Kidney epithelial cell (primary cell): ENCODE measurements at places on chromosomes 5 and 9.

DNA sequence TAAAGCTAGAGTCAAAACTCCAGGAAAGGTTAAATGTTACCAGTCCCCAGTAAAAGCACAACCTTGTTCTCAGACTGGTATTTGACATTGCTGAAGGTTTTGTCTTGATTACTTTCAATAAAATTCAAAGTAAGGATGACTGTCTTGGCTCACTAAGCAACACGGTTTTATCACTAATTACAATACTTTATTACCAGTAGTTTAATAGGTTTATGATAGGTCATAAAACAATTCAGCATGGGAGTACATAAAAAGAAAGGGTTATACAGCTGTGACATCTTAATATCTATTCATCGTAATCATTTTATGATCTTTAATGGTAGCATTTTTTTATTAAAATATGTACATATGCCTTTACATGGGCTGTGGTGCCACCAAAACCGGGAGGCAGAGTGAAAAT lies 370.7 kb upstream of the IRX2 start:
- DNase-seq, result no peak

DNA sequence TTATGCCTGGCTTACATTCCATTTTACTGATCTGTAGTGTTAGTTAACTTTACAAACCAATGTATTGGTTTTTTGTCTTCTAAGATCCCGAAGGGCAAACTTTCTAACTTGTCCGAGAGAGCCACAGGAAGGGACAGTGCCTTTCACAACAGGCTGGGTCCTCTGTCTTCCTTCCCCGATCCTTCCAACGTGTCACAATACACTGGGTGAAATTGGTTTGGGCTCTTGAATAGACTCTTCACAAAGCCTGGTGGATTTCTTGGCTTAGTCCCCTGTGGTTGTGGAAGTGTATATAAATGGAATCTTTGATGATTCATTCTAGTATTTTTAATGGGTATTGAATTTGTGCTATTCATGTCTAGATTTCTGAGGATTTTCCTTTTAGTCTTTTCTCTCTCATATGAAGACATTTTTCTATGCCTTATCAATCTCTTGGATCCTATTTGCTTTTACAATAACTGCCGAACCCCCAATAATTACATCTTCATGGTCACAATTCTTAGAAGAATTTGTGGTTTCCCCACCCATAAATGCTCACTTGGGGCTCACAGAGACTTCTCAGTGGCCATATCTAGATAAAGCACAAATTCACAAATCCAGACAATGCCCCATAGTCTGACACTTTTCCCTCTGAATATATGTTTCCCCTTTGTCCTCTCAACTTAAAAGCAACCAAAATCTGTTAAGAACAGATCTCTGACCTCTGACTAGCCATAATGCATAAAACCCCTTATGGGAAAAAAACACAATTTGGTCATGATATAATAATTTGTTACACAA lies 107.7 kb downstream of the MTRR start:
- no peak for DNase-seq

GRCh38 chr9:13557746-13558145 lies 278.3 kb upstream of the MPDZ start:
- no peak for DNase-seq

- DNase-seq, result no peak
Observed at GRCh38 chr9:1462626-1463308, 412.6 kb downstream of the DMRT2 start.

GRCh38 chr9:120369608-120370220 lies 210.3 kb downstream of the CDK5RAP2 start:
- no peak for DNase-seq

DNA sequence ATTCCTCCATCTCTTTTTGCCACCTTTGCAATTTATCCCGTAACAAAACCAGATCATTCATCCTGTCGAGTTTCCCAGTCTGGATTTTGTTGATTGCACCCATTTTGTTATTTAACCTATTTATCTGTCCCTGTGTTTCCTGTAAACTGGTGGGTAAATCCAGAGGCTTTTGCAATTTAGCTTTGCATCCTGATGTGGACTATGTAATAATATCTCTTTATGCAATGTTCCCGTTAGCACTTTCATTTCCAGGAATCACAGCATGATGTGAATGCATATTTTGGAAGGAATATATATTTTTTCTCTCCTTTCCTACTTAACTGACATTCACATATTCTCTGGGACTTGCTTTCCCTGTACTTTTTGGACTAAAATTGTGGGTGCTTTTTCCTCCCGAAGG lies 240.3 kb upstream of the GAS1 start:
- DNase-seq, result no peak
